ENCODE measurements at places on chromosomes 11 and 22. TPM values are rescaled to one million over a fixed set of nuclear protein-coding genes. Genes with fewer than 3 reads are reported as not detected.

The OR8K3 gene
- not detected for total RNA-seq

The ABCC8 gene
- 3.4 TPM for total RNA-seq

DNA sequence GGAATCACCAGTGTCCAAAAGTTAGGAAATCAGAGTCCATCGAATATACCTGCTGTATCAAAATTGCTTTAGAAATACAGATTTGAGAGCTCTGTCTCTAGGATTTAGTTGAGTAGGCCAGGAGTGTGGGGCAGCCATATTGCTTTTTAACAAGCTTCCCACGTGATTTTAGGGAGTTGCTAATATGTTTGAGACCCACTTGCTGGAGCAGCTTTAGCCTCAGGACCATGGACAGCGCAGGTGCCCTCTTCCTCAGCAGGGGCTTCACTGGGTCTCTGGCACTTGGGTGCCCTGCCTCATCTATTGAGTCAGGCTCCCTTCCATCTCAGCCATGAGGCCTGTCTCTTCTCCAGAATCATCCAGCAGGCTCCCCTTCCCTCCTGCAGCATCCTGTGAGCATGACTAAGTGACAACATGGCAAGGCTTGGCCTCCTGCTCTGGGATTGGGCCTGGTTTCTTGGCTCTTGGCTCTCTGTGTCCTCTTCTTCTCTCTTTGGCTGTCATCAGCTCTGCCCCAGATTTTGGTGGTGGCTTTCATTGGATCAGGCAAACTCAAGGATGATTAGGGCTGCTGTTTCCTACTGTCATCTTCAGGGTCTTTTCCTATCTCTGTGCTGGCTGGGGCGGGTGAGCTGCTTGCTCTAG, 70.0 kb downstream of the SGSM1 start:
- DNase-seq = peak; percentile 82
- no peaks in the 10 kb centered on the region for H3K36me3 ChIP-seq
- H3K4me3 ChIP-seq = no peak overlapping the region
- no peaks in the 10 kb centered on the region for H3K27me3 ChIP-seq
- H3K4me1 ChIP-seq = no peaks in the 10 kb centered on the region

DNA sequence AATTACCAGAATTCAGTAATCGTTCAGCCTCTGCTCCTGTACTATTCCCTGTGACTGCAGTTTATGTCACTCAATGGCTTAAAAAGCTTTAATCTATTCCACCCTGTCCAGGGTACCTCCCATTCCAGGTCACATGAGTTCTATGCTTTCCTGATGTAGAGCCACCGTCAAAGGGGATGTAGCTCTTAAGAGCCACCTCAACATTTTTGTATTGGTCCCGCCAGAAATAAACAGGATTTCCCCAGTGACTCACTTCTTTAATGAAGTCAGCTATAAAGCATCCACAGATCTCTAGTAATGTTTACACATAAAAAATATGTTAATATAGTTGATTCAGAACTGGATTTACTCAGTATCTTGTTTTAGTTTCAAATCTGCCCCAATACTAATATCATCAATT, 1.3 kb upstream of the OR8D1 start:
- DNase-seq = no peak
- H3K27me3 ChIP-seq = no peaks in the 10 kb centered on the region
- H3K4me1 ChIP-seq = no peaks in the 10 kb centered on the region

DNA sequence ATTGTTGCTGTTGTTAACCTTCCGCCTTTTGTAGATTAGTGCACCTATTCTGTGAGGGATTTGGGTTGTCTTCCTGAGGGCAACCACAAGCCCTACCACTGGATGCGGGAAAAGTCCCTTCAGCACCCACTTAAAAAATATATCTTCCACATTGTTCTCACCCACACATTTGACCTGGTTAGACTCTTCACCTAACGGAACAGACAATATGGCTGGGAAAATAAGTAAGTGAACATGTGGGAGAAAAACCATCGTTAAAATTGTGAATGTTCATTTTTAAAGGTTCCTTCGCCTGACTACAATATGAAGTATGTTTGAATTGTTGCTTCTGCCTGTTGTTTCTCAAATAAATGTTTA, 72.0 kb upstream of the MPEG1 start:
- no peak overlapping the region for H3K27ac ChIP-seq
- no peak overlapping the region for H3K4me3 ChIP-seq
- no peak for DNase-seq
- no peaks in the 10 kb centered on the region for H3K36me3 ChIP-seq
- H3K4me1 ChIP-seq = no peaks in the 10 kb centered on the region
